ENCODE measurements at places on chromosomes 13 and 19.

GRCh38 chr19:40335855-40336600 lies 12.2 kb downstream of the C19orf47 start:
- no peak for DNase-seq

GRCh38 chr13:70585109-70585508 lies 476.9 kb upstream of the KLHL1 start:
- no peak for DNase-seq

DNA sequence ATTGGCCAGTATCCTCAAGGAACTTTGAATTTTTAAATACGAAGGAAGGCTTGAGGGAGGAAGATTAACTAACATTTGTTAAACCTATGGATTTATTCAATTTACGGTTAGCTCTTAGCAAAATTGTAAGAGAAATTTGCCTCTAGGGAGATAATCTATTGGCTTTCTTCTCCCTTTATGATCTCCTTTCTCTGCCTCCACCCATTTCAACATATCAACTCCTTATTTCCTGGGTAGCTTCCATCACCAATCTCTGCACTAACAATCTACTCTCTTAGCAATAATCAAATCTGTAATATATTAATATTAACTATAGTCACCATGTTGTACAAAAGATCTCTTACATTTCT lies 233.9 kb upstream of the CSNK1A1L start:
- no peak for DNase-seq

- DNase-seq = no peak
Measured at GRCh38 chr13:75938811-75939560, 302.9 kb downstream of the LMO7 start.

DNA sequence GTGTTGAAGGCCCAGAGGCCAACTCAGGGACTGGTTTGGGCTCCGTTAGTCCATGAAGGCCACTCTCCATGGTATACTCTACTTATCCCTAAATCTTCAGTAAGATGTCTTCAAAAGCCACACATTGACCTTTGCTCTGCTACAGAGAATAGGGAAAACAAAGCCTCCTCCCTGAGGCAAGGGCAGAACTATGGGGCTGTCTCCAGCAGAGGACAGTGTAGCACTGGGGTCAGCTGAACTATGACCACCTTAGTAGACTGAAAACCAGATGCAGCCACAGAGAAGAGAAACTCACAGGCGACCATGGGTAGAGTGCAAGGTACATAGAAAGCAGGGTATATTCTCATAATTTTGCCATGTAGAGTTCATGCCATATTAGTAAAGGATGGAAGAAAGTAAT lies 587.4 kb downstream of the LMO7 start:
- no peak for DNase-seq

GRCh38 chr13:49297338-49297737 lies 49.6 kb downstream of the CDADC1 start:
- no peak for DNase-seq

DNA sequence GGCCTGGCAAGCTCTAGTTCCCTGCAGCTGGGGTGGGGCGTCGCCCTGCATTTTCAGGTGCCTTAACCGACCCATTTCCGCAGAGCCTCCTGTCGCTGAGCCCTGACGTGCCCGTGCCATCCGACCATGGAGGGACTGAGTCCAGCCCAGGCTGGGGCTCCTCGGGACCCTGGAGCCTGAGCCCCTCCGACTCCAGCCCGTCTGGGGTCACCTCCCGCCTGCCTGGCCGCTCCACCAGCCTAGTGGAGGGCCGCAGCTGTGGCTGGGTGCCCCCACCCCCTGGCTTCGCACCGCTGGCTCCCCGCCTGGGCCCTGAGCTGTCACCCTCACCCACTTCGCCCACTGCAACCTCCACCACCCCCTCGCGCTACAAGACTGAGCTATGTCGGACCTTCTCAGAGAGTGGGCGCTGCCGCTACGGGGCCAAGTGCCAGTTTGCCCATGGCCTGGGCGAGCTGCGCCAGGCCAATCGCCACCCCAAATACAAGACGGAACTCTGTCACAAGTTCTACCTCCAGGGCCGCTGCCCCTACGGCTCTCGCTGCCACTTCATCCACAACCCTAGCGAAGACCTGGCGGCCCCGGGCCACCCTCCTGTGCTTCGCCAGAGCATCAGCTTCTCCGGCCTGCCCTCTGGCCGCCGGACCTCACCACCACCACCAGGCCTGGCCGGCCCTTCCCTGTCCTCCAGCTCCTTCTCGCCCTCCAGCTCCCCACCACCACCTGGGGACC lies 1.2 kb downstream of the ZFP36 start:
- DNase-seq = no peak

- DNase-seq = no peak
Measured at GRCh38 chr13:108606424-108606823, 23.0 kb upstream of the MYO16 start.

DNA sequence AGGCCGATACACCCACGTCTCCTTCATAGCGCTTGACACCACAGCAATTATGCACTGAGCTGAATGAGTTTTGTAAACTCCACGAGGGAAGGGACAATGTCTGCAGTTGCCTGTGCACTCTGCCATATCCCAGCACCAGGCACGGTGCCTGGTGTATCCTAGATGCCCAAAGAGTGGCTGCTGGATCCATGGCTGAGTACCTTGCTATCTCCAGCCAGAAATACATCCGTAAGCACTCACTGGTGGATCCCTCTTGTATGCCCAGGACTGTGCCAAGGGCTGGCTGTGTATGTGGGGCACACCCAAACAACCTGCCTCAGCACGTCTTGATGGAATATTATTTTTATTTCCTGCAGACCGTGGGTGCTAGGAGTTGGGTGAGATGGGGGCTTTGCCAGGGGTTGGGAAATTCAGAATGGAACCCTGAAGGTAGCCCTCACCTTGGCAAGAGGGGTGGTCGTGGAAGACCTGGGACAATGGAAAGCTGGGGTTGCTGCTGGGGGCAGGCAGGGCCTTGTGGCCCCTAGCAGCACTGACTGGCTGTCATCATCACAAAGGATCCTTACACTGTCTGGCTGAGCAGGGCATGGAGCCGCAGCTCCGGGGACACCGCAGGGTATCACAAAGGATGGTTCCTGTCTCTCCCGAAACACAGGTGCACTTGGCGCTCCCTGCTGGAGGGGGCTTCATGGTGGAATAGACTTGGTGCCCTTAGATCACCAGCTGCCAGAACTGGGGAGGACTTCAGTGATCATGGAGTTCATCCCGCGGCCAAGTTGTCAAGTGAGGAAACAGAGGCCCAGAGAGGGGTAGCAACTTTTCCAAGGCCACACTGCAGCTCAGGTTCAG lies 131.3 kb downstream of the URI1 start:
- DNase-seq = no peak

- DNase-seq = no peak
Measured at GRCh38 chr13:114074671-114075315, 57.6 kb downstream of the RASA3 start.

- DNase-seq = no peak
Measured at GRCh38 chr19:2010135-2010668, 5.3 kb downstream of the BTBD2 start.

- no peak for DNase-seq
Measured at GRCh38 chr13:76948149-76948548, at the start of gene ACOD1. Gene ACOD1, plus strand, starts transcription at chr13:76948511. Its CDS starts 48 bp downstream, at chr13:76948559.

Data from liver (tissue), 10 donors.